ENCODE measurements at places on chromosomes 1 and 21.

DNA sequence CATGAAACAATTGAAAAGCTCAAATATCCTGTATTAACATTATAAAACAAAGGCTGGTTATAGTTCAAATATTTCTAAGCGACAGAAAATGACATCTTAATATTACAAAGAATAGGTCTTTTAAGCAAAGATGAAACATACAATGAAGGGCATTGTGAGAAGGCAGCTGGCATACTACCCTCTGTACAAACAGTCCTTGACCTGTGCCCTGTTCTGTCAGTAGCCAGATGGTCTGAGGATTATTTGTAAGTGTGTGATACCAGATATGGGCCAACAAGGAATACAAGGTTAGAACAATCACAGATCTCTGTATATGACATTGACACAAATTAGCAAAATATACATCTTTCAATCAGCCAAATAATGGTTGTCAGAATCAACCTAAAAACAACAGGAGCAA is 1350.4 kb downstream of the AMY1C start:
- no peak for DNase-seq

DNA sequence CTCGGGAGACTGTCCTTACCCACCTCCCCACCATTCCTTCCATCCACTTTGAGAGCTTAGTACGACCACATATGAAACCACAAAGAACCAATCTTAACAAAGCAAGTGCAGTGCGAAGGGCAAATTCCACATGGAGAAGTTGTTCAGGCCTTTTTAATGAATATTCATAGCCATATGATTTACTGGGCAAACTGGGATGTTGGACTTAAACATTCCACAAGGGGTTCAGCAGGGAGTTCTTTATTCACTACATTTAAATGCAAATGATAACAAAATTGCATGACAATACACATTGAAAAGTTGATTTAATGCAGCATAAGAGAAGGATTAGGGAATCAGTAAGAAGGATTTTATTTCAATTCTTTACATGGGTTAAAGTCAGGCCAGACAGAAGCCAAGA is 14.7 kb downstream of the NMNAT2 start:
- no peak for DNase-seq

DNA sequence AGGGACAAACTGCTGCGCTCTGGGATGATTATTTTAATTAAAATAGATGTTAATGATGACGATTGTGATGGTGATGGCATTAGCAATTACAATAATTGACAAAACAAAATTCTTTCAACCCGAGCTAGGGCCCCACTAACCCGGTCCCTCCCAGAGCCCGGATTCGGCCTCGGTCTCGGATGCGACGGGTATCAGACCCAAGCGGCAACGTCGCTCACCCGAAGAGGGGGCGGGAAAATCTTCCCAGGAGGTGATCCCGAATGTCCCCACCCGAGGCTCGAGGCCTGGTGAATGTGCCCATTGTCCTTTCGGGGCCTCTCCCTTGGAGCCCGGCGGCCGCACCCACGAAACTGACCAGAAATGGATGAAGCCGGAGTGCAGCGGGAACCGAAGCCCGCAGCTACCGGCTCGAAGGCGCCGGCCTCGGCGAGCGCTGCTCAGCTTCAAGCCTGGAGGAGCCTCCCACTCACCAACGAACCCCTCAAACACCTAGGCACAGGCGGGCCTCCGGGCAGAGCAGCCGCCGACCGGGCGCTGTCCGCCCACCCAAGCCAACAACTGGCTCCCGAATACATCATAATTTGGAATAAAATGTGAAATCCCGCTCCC is 1.2 kb downstream of the TAL1 start:
- no peak for DNase-seq

GRCh38 chr1:235758931-235759330 is 107.8 kb downstream of the LYST start:
- no peak for DNase-seq

GRCh38 chr1:171296897-171297296 is 17.1 kb upstream of the FMO4 start:
- no peak for DNase-seq

- no peak for DNase-seq
Observed at GRCh38 chr1:154571964-154572288, 4.3 kb downstream of the CHRNB2 start.

GRCh38 chr1:31148409-31148808 is 82.9 kb upstream of the PUM1 start:
- no peak for DNase-seq

- no peak for DNase-seq
Observed at GRCh38 chr1:99217599-99217998, 46.7 kb upstream of the PLPPR4 start.

GRCh38 chr1:47940779-47941178 is 56.4 kb downstream of the TRABD2B start:
- DNase-seq: peak; percentile 10

GRCh38 chr1:232435729-232436128 is 194.2 kb downstream of the SIPA1L2 start:
- DNase-seq: peak; percentile 66

DNA sequence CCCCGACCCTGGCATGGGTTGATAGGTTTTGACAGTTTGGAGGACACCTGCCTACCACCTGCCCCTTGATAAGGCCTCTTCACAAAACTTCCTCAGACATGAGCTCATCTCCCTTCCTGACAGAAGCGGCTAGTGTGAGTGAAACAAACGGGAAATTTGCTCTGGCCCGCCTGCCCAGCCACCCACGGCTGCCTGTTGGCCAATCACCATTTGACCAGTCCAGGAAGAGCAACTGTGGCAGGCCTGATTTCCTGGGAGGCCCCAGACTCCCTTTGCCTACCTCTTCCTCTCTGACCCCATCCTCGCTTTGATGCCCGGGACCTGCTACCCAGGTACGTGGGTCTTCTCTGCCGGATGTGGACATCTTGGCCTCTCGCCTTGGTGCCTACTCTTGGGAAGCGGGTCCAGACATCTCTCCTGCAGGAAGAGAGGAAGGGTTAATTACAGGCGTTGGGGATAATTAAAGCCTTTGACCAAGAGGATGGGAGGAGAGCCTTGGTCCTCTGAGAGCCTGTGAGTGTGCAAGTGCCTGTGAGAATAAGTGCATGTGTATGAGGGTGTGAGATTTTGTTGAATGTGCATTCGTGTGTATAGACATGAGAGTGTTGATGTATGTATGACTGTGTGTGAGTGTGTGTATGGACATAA is 1.1 kb upstream of the EPHA2 start:
- DNase-seq: peak; percentile 70

DNA sequence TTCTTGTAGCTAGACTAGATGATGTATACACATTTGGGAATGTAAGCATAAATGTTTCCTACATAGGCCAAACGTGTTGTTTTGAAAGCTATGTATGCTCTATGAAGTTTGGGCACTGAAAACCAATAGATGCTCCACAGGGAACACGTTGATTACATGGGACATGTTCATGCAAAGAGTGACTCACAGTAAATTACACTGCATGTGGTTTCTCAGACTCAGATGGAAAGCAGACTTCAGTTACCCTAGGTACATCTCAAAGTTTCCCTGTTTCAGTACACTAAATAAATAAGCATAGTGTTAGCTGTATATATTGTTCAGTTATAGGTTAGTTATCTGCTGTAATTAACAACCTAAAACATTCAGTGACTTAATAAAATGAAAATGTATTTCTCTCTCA is 301.9 kb upstream of the RUNX1 start:
- DNase-seq: peak; percentile 36

DNA sequence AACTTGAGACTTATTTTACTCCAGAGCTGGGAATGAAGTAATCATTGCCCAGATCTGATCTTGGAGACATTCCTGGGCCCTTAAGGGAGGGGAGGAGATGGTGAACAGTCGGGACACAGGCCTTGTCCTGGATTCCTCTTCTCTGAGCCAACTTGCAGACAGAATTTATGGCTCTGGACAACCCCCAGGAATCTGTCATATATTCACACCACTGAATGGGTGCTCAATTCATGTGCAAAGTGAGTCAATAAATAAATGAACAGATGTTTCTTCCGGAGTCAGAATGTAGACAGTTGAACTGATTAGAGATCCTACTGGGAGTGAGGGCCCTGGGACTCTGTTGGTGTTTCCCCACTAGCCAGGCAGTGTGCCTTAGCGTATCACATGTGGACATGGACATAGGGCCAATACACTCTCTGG is 2.6 kb downstream of the TUFT1 start:
- peak; percentile 94 for DNase-seq

GRCh38 chr1:184986250-184986649 is 11.9 kb upstream of the NIBAN1 start:
- peak; percentile 18 for DNase-seq

DNA sequence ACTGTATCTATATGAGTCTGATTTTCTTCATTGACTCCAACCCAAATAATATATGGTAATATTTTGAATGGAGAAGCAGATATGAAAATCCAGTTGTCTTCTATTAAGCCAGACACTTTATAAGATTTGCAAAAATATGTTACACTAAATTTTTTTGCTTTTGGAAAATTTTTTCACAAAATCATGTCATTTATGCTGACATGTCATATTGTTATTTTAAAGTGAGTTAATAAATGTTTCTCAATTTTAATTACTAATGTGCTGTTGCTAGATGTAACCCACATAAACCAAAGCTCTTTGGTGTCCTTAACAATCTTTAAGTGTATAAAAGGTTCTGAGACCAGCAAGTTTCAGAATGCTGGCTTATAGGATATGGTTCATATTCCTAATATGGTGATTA is 142.5 kb downstream of the HS2ST1 start:
- DNase-seq: no peak

DNA sequence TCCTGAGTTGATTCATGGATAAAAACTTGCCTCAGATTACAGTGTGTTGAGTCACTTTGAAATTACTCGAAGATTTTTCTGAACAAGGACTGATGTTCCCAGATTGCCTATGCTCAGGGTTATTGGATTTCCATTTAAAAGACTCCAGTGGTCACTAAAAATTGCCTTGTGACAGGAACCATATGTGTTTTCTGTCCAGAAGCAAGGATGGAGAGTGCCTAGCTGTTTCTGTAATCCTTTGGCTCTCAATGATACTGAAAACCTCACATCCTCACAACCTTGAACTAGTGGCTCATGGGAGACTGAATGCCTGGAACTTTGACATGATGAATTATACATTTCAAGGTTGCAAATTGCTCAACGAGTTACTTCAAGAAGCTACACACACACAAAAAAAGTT is 1271.8 kb downstream of the BRINP3 start:
- DNase-seq: peak; percentile 10

- no peak for DNase-seq
Observed at GRCh38 chr1:180778782-180779398, 133.8 kb upstream of the KIAA1614 start.
